ENCODE measurements at places on chromosomes 7 and 10.

DNA sequence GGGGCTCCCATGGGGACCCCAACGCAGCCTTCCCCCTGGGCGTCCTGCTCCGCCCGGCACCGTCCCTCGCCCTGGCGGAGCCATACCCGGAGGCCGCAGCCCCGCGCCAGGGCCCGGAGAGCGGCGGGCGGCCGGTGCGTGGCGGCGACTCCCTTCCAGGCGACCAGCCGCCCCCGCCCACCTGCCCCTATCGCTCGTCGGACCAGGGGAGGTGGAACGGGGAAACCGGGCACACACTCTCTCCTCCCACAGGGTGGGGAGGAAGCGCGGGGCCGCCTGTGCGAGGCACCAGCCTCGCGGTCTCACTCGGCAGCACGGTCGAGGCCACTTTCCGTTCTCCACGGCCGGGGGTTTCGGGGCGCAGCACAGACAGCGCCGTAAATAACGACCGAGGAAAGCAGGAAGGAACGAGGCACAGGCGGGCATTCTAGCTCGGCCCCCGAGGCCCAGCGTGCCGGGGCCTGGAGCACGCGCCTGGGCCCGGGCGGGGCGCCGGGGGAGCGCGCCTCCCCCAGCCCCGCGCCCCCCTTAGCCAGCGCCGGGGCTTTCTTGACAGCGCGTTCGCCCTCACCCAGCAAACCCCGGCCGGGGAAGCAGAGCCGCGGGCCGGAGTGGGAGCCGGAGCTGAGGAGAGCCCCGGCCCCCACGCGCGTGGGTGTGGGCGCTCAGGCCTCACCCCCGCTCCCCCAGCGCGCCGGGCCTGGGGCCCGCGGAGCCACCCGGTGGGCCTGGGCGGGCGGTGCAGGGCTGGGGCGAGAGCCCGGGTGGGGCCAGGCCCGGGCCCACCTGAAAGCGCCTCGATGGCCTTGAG is 936 bp downstream of the IGF2BP3 start:
- H3K27ac ChIP-seq: peak overlapping the region; percentile 97
- peaks cover 29% of the 10 kb centered on the region for H3K36me3 ChIP-seq

- DNase-seq: no peak
- H3K4me1 ChIP-seq: no peaks in the 10 kb centered on the region
- H3K27ac ChIP-seq: no peak overlapping the region
- no peaks in the 10 kb centered on the region for H3K36me3 ChIP-seq
These were observed 282.1 kb upstream of the BMPER start for GRCh38 chr7:33623267-33623666.

- no peak for DNase-seq
- H3K4me1 ChIP-seq: no peaks in the 10 kb centered on the region
- H3K27ac ChIP-seq: no peak overlapping the region
- H3K36me3 ChIP-seq: peaks cover 22% of the 10 kb centered on the region
- H3K4me3 ChIP-seq: no peak overlapping the region
- H3K27me3 ChIP-seq: no peaks in the 10 kb centered on the region
These were observed 9.3 kb downstream of the SLC35G1 start for GRCh38 chr10:93903051-93903450.

DNA sequence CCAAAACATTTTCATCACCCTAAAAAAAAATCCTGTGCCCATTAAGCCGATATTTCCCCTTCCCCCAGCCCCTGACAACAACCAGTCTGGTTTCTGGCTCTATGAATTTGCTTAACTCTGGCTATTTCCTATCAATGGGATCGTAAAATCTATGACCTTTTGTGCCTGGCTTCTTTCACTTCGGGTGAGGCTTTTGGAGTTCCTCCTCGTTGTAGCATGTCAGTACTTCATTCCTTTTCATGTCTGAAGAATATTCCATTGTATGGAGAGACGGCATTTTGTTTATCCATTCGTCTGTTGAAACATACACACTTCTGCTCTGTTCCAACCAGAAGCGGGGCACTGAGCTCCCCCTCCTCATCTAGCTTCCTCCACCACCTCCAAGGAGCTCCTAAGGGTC is 29.5 kb downstream of the TACC2 start:
- H3K36me3 ChIP-seq: no peaks in the 10 kb centered on the region
- peaks cover 5% of the 10 kb centered on the region for H3K27me3 ChIP-seq

DNA sequence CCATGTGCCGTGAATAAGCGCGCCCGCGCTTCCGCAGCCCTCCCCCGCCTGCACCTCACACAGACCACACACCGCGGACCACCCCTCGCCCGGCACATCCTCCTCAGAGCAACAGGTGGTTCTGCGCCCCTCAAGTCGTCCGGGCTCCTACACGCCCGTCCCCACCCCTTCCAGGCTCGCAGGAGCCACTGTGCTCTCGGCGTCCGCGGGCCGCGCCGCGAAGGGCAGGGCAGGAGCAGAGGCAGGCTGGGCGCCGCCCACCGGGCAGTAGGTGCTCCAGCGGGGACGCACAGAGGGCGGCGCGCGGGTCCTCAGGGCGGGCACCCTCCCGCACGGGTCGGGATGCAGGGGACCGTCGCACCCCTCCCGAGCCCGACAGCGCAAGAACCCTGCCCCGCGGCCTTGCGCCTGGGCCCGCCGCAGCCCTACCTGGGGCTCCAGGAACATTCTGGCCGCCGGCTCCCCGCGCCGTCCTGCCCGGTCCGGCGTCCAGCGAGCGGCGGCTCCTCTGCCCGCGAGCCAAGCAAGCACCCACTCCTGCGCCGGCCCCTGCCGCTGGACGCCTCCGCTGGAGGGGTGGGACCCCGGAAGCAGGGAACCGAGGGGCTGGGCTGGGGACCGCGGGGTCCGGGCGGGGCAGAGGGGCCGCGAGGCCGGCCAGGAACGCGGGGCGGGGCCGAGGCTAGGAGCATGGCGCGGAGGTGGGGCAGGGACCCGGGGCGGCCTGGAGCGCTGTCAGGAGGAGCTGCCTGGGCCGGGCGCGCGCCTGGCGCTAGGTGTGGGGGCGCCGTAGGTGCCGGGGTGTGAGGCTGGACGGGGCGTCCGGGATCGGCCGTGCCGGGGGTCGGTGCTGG is 37.4 kb downstream of the RASGEF1A start:
- no peak for DNase-seq
- H3K27ac ChIP-seq: no peak overlapping the region
- H3K27me3 ChIP-seq: peaks cover 42% of the 10 kb centered on the region

GRCh38 chr7:1659696-1660095 is 10.4 kb upstream of the ELFN1 start:
- no peaks in the 10 kb centered on the region for H3K36me3 ChIP-seq
- no peak overlapping the region for H3K27ac ChIP-seq
- H3K27me3 ChIP-seq: peaks cover 34% of the 10 kb centered on the region
- no peak for DNase-seq

DNA sequence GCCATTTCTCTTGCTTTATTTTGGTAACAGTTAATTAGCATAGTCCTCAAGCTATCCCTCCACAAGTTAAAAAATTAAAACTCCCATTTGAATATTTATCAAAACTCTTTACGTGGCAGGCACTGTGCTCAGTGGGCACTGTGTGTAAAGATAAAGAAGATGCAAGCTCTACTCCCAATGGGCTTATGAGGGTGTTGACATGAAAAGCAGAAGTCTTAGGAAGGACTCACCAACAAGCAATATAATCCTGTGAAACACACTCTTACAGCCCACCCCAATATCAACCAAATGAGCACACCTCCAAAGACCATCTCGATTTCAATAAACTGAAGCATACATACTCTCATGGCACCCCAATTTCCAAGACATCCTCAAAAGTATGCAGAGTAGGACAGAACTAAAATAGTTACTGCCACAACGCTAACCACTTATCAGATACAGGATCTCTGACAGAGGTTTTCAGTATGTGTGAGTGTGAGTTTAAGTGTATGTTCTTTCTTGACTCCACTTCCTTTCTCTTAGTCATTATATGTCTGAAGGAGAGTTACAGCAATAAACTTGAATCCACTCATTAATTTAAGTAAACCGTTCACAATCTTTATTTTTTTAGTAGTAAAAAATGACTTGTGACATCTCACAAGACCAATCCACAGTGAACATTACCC is 120.0 kb downstream of the PDE1C start:
- no peak overlapping the region for H3K4me3 ChIP-seq
- H3K27me3 ChIP-seq: no peaks in the 10 kb centered on the region
- H3K4me1 ChIP-seq: peaks cover 4% of the 10 kb centered on the region
- DNase-seq: no peak
- H3K36me3 ChIP-seq: no peaks in the 10 kb centered on the region

DNA sequence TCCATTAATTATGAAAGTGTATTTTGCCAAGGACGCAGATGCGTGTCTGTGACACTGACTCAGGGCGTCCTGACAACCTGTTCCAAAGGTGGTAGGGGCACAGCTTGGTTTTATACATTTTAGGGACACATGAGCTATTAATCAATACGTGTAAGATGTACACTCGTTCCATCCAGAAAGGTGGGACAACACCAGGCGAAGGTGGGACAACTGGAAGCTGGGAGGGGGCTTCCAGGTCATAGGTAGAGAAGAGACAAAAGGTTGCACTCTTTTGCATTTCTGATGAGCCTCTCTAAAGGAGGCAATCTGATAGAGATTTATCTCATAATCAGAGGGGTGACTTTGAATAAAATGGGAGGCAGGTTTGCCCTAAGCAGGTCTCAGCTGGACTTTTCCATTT is 82.7 kb upstream of the ZNF746 start:
- no peaks in the 10 kb centered on the region for H3K27me3 ChIP-seq
- peaks cover 3% of the 10 kb centered on the region for H3K4me1 ChIP-seq
- no peak overlapping the region for H3K4me3 ChIP-seq
- peak overlapping the region; percentile 33 for H3K27ac ChIP-seq

DNA sequence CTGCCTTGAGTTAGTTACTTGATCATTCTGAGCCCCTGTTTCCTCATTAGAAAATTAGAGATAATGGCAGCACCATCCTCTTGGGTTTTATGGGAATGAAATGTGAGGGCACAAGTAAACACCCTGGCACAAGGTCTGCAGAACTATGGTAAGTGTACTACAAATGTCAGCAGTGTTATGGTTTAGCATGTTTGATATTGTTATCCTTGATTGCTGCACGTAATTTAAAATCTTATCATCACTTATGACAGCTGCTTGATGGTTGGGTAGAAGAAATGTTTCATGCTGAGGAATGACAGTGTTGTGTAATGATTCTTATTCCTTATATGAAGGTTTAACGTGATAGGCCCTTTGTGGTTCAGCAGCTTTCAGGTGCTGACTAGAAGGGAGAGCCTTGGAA is 134.3 kb downstream of the KAT6B start:
- no peak overlapping the region for H3K27ac ChIP-seq
- H3K27me3 ChIP-seq: no peaks in the 10 kb centered on the region
- no peak overlapping the region for H3K4me3 ChIP-seq
- peaks cover 37% of the 10 kb centered on the region for H3K4me1 ChIP-seq

DNA sequence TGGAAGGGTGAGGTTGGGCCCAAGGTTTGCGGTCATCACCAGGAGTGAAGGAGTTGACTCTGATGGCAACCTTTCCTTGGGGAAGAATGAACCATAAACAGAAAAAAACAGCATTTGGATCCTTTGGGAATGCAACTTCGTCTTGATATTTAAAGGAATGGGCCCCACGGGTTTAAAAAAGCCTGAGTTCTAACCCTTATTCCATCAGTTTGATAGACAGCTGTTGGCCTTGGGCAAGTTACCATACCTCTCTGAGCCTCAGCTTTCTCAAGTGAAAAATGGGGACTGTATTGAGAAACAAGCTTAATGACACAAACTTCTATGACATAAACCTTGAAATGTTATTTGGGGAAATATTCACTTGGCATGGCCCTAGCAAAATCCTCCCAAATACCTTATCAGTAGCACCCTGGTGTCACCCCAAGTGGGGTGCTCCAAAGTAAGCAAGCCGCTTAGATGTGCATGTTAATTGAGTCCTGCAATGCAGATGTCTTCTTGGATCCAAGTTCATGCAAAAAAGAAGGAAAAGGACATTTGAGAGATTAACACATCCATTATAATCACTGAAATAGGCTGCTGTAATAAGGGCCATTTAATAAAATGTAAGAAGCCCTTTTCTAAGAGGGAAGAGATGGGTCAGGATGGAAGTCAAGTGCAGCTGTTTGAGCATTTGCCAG is 13.8 kb downstream of the MXI1 start:
- H3K27me3 ChIP-seq: peaks cover 5% of the 10 kb centered on the region
- DNase-seq: no peak
- H3K27ac ChIP-seq: no peak overlapping the region
- H3K4me1 ChIP-seq: peaks cover 47% of the 10 kb centered on the region
- peak overlapping the region; percentile 59 for H3K4me3 ChIP-seq
- H3K36me3 ChIP-seq: no peaks in the 10 kb centered on the region

GRCh38 chr7:38929460-38930171 is 20.6 kb upstream of the VPS41 start:
- no peaks in the 10 kb centered on the region for H3K36me3 ChIP-seq
- DNase-seq: no peak
- H3K4me3 ChIP-seq: no peak overlapping the region
- peaks cover 2% of the 10 kb centered on the region for H3K4me1 ChIP-seq

GRCh38 chr7:110119883-110120581 is 970.9 kb upstream of the LRRN3 start:
- H3K36me3 ChIP-seq: no peaks in the 10 kb centered on the region
- H3K27ac ChIP-seq: no peak overlapping the region
- no peaks in the 10 kb centered on the region for H3K27me3 ChIP-seq

DNA sequence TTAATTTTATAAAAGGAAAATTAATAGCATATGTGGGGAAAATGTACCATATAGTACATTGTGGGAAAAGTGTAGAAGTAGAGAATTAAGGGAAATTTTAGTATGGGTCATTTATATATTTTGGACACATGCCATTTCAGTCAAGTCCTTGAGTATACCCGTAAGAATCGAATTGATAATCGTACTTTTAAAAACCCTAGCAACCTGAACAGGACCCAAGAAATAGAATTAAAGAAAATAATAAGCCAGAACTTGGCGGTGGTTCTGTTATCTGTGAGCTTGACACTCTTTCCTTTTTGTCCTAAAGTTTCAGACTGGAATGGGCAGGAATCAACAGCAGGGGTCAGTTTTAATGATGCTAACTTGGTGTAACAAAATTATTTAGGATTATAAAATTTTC is 221.0 kb downstream of the CDK14 start:
- no peak overlapping the region for H3K4me3 ChIP-seq
- no peak overlapping the region for H3K27ac ChIP-seq
- DNase-seq: no peak

- no peaks in the 10 kb centered on the region for H3K36me3 ChIP-seq
- no peak overlapping the region for H3K4me3 ChIP-seq
- DNase-seq: no peak
- H3K4me1 ChIP-seq: no peaks in the 10 kb centered on the region
These were observed 567.4 kb downstream of the INHBA start for GRCh38 chr7:41135511-41135910.

- H3K27me3 ChIP-seq: no peaks in the 10 kb centered on the region
- no peak overlapping the region for H3K4me3 ChIP-seq
- peaks cover 35% of the 10 kb centered on the region for H3K4me1 ChIP-seq
- H3K27ac ChIP-seq: no peak overlapping the region
- DNase-seq: no peak
- H3K36me3 ChIP-seq: no peaks in the 10 kb centered on the region
These were observed 162.6 kb downstream of the SDK1 start for GRCh38 chr7:3463696-3464095.

DNA sequence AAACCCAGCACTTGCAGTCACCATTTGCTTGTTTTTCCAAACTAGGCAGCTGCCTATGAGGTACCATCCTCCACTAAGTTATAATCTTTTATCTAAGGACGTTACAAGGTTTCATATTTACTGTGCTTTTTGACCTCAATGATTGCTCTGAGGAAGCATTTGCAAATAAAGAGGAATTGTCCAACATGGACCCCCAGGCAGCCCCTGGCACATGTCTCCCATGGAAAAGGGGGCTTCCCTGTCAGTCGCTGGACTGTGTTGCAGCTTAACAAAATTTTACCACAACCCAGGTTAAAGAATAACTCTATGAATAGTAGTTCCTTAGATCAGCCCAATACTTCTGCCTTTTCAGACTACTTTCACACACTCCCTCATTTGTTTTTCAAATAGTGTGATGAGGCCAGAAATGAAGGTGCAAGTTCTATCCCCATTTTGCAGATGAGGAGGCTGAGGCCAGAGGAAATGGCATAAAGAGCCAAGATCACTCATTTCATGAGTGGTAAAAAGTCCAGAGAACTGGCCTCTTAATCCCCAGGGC is 52.8 kb upstream of the ZPBP start:
- peak overlapping the region; percentile 73 for H3K27ac ChIP-seq
- no peak overlapping the region for H3K4me3 ChIP-seq
- no peak for DNase-seq
- no peaks in the 10 kb centered on the region for H3K36me3 ChIP-seq

Measured in activated T-helper 2 cell treated with anti-CD3 and anti-CD28 coated beads, Interferon-gamma antibody, Interleukin-2, Interleukin-4, amounts not matched to agents 10 μg/mL and 5 μg/mL and 100 μg/mL, durations not matched to agents 14 hours and 24 hours and 36 hours (primary cell).